SIG-M5 (cell line): ENCODE measurements at places on chromosomes 1 and 21.

- no peak for DNase-seq
Measured at GRCh38 chr1:203590603-203591002, 36.0 kb upstream of the ATP2B4 start.

DNA sequence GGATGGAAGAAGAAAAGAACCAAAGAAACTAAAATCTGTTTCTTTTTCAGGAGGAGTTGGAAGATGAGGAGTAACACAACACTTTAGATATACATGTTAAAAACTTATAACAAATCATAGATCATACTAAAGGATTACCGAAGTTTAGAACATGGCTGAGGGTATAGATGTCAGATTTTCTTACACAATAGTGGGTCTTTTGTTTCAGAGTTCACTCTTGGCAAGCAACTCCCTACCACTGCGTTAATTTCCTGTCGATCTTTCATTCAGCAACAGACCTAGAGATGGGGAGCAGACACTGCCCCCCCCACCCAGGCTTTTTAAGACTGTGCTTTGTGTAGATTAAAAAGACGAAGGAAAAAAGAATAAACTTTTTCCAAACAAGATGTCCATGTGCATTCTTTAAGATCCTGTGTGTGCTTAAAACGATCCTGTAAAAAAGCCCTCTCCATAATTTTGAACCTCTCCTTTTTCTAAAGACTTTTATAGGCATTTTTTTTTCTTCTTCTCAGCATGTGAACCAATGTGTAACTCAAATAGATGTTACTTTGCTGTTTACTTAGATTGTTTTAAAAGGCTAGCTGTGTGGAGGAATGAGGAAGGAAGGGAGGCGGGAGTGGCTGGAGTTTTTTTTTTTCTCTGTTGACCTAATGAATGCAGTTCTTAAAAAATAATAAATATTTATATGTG is 50.4 kb downstream of the NFIA start:
- no peak for DNase-seq

DNA sequence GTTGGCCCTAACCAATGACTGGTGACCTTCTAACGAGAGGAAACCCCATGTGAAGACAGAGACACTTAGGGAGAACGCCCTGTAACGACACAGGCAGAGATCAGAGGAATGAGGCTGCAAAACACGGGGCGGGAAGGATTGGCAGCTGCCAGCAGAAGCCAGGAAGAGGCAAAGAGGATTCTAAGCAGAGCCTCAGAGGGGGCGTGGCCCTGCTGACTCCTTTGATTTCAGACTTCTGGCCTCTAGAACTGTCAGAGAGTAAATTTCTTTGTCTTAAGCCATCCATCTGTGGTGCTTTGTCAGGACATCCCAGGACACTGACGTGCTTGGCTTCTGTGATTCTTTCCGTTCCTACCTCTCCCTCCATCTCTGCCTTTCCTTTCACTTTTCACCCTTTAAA is 79.3 kb downstream of the SH3BGR start:
- no peak for DNase-seq

DNA sequence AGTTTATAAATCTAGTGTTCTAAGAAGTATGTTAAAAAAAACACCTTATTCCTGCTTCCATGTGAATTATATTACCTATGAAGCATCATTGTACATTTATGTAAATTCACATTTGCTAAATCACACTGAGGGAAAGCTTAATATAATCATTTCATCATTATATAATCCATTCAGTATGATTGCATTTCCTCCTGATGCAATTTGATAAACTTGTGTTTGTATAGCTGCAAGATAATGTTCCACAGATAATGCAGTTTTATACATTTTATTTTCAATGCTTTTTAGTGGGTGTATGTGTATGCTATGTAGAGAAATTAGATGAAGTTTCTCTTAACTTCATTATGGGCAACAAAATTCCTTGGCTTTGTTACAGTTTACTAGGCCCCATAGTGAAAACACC is 79.6 kb downstream of the HS2ST1 start:
- no peak for DNase-seq

- DNase-seq, result no peak
Measured at GRCh38 chr1:245997471-245998258, 509.4 kb downstream of the SMYD3 start.

DNA sequence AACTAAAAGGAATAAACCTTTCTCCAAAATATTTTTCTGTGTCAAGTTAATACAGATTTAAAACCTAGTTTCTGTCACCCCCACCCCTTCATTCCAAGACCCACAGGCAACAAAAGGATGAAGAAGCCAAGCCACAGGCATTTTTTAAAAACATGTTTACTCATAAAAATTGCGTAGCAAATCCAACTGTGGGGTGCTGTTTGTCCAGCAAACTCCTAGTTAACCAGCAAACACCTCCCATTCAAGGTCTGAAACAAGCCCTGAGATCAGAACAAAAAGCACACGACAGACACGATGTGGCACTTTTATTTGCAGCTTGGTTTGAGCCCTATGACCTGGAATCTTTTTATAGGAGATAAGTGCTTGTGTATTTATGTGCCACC is 149.9 kb upstream of the CAMK1G start:
- no peak for DNase-seq

- no peak for DNase-seq
Measured at GRCh38 chr1:56074007-56074651, 505.2 kb downstream of the PLPP3 start.

- DNase-seq, result no peak
Measured at GRCh38 chr1:93616996-93617669, 64.5 kb downstream of the BCAR3 start.

DNA sequence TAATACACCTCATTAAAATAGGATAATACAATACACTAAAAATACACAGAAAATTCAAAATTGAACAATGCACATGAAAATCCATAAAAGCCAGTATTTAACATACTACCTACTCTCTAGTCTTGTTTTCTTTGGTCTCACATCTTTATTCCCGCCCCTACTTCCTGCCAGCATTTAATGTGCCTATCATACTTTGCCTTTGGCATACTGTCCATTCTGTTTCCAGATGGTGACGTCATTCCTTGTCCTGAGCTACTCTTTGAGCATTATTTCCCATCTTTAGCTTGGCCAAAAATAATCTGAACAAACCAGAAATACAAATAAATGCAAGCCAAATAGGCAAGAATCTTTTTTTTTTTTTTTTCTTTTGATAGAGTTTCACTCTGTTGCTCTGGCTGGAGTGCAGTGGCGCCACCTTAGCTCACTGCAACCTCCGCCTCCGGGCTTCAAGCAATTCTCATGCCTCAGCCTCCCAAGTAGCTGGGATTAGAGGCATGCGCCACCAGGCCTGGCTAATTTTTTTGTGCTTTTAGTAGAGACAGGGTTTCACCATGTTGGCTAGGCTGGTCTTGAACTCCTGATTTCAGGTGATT is 4.4 kb downstream of the HFM1 start:
- no peak for DNase-seq

GRCh38 chr1:75310067-75310466 is 175.9 kb downstream of the LHX8 start:
- DNase-seq, result no peak

DNA sequence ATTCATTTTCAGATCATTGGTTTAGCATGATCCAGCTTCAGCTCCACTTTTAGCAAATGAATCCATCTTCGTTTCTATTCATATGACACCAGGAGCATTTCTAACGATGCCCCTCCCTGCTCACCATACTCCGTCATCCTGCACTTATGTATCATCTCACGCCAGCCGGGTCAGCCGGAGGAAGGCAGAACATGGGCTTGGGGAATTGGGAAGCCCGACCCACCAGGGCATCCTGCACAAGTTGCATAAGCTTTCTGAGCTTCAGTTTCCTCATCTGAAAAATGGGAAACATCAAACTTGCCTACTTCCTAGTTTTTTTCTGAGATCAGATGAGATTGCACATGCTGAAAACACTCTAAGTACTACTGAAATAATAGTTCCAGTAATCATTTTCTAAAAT is 194.7 kb downstream of the AK5 start:
- no peak for DNase-seq

GRCh38 chr1:216458812-216459211 is 35.6 kb upstream of the USH2A start:
- DNase-seq, result no peak

GRCh38 chr1:170803711-170804110 is 131.6 kb upstream of the MROH9 start:
- DNase-seq, result no peak

DNA sequence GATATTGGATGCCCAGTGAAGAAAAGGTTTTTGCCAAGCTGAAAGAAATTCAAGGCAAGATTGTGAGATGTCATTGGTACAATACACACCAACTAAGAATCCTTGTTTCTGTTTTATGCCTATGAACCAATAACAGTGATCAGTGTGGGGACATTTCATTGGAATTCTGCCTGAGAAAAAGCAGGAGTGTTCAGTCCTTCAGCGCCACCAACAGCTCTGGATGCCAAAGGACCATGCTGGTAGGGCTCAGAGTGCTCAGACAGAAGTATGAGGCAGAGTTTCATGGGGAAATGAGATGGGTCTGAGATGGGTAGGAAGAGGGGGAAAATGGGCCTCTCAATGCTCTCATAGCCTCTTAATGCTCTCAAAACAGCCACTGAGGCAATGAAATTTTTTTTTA is 56.5 kb downstream of the GABPA start:
- no peak for DNase-seq

DNA sequence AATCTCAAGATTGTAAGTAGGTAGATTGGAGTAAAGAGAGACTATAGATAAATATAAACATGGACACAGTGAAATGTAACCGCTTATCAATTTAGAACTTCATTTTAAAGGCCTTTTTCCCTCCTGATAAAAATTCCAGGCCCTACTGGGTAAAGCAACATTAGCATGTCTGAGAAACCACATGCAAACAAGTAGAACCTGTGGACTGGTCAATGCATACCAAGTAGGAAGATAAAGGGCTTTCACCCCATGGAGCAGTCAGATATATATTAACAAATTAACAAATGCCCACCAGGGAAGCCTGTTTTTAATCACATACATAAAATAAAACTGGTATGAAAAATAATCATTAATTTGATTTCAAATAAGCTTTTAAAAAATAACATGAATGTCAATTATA is 8.1 kb downstream of the DPH5 start:
- no peak for DNase-seq

GRCh38 chr1:244065063-244065793 is 14.1 kb downstream of the ZBTB18 start:
- DNase-seq, result no peak

GRCh38 chr1:25193229-25193628 is 39.1 kb downstream of the SYF2 start:
- no peak for DNase-seq
